ENCODE measurements at places on chromosomes 5 and 9. TPM values are rescaled to one million over a fixed set of nuclear protein-coding genes. Genes with fewer than 3 reads are reported as not detected.

Gene C9orf152
- not detected for polyA plus RNA-seq

Gene PCDHB5
- 0.32 TPM for polyA plus RNA-seq

Gene HMHB1
- polyA plus RNA-seq: not detected

Gene HTR1A
- not detected for polyA plus RNA-seq

Gene PCDHA13
- not detected for polyA plus RNA-seq

Gene PLEKHG4B
- 1.1 TPM for polyA plus RNA-seq

Gene MTAP
- polyA plus RNA-seq: 14.1 TPM

Gene DCTN4
- 28.1 TPM for polyA plus RNA-seq

Gene C5orf46
- polyA plus RNA-seq: 0.98 TPM

Gene MAMDC2
- polyA plus RNA-seq: 5.2 TPM

GRCh38 chr9:32701321-32702022, 66.0 kb upstream of the TAF1L start:
- H3K27me3 ChIP-seq: peaks cover 3% of the 10 kb centered on the region
- H3K27ac ChIP-seq: no peak overlapping the region
- no peaks in the 10 kb centered on the region for H3K36me3 ChIP-seq
- DNase-seq: peak; percentile 26

DNA sequence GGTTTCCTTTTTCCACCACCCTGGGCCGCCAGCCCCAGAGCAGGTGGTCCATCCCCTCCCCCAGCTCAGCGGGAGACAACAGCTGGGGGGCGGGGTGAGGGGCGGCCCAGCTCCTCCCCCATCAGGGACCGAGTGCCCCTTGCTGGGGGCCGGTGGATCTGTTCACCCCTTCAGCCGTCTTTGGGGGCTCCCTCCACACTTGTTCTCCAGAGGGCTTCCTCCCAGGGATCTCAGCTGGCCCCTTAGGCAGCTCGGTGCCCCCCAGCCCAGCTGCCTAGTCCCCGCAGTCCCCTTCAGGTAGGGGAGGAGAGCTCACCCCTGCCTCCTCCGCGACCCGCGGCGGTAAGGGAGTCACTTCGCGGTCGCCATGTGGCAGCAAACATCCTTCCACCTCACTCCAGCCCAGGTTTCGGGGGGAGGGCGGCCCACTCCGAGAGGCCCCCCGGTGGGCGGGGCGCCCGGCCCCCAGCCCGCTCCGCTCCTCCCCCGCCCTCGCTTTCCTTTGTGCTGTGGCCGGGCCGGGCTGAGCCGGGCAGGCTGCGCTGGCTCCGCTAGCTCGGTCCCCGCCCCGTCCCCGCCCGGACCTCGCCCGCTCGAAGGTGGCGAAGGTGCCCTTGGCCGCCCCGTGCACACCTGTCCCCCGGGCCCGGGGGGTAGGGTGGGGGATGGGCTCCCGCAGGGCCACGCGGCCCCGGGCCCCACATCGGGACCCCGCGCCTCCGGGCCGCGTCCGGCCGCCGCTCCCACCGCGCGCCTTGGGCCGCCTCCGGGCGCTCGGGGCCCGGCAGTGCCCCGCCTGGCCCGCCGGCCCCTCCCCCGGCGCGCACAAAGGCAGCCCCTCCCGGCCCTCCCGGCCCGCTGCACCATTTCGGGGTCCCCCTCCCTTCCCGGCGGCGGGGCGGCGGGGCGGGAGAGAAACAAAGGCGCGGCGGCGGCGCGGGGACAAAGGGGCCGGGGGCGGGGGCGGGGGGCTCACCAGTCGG, 683 bp downstream of the DBN1 start:
- no peak for DNase-seq
- H3K27me3 ChIP-seq: no peaks in the 10 kb centered on the region
- H3K36me3 ChIP-seq: peaks cover 23% of the 10 kb centered on the region
- H3K27ac ChIP-seq: peak overlapping the region; percentile 93
- peaks cover 47% of the 10 kb centered on the region for H3K4me1 ChIP-seq

DNA sequence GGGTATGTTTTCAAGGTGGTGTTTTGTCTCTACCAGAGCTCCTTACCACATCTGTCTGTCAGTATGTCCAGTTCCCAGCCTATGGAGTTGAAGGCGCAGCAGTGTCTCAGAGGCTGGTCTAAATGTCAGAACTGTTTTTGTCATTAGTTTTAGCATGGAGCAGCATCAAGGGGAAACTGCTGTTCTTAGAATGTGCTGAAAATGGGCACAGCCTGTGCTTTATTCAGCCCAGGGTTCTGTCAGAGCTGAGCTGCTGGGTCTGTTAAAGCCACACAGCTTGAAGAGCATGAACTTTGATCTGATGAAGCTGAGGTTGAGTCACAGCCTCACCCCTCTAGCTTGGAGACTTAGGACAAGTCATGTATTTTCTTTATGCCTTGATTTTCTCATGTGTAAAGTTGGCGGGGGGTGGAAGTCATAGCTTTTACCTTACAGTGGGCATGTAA, 71.9 kb downstream of the RALGPS1 start:
- H3K36me3 ChIP-seq: no peaks in the 10 kb centered on the region
- no peak for DNase-seq
- H3K4me3 ChIP-seq: no peak overlapping the region
- 0 out of 2 replicates have a peak, but pooled peaks cover 2% of the 10 kb centered on the region for H3K4me1 ChIP-seq
- H3K27me3 ChIP-seq: peaks cover 2% of the 10 kb centered on the region

DNA sequence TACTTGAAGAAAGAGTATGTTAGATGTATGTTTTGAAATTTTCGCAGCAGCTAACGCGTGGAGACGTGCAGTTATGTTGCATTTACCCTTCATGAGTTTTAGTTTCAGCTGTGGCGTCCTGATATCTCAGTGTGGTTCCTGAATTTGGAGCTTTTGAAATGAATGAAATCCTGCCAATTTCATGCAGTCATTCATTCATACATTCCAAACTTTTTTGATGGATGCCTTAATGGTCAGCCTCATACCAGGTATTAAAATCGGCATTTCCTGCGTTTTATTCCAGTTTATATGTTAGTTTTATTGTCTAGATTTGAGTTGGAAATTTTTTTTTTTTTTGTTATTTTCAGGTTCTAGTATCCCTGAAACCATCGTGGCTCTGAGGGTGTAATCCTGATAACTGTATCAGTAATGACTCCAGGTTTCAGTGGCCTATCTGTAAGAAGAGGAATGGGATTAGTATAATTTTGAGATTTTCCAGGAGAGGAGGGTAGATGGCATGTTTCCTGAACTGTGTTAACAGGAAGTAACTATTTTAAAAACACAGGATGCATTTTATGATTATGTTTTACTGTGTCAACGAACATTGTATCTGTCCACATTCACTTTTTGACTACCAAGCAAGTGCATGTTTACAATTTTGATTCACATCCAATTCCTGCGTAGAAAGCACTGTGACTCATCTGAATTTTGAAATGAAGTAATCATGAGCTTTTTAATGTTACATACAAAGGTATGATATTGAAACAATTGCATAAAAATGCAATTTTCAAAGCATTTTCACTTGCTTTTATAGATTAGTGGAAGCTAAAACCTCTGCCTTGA, 1.0 kb downstream of the FOCAD start:
- peak overlapping the region; percentile 60 for H3K4me3 ChIP-seq
- DNase-seq: peak; percentile 89
- no peaks in the 10 kb centered on the region for H3K36me3 ChIP-seq
- no peaks in the 10 kb centered on the region for H3K4me1 ChIP-seq

- no peaks in the 10 kb centered on the region for H3K36me3 ChIP-seq
- DNase-seq: no peak
- H3K4me1 ChIP-seq: peaks cover 8% of the 10 kb centered on the region
- H3K27ac ChIP-seq: no peak overlapping the region
Observed at GRCh38 chr5:169746147-169746694, 109.1 kb downstream of the DOCK2 start.

DNA sequence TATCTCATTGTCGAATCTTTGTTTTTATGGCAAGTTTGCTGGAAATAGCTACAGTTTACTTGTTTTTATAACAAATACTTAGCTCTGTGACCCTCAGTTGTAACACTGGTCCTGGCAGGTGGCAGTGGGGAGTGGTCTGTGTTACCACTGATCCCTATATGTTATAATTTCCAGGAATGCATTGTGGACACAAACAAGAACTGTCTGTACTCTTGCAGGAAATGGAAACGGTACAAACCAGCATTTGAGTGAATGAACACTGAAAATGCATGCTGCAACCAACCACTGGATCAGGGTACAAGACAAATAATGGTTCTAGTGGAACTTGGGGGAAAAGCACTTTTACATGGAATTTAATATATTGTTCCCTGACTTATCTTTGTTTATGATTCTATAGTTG, 66.5 kb upstream of the PJA2 start:
- H3K36me3 ChIP-seq: no peaks in the 10 kb centered on the region
- DNase-seq: no peak
- no peaks in the 10 kb centered on the region for H3K4me1 ChIP-seq
- H3K4me3 ChIP-seq: no peak overlapping the region
- no peaks in the 10 kb centered on the region for H3K27me3 ChIP-seq

- H3K27me3 ChIP-seq: no peaks in the 10 kb centered on the region
- H3K4me3 ChIP-seq: no peak overlapping the region
- no peak overlapping the region for H3K27ac ChIP-seq
Observed at GRCh38 chr5:78727786-78728761, 79.5 kb upstream of the LHFPL2 start.

GRCh38 chr5:180603076-180603594, 11.8 kb upstream of the SCGB3A1 start:
- no peak for DNase-seq
- H3K27me3 ChIP-seq: peaks cover 10% of the 10 kb centered on the region
- H3K36me3 ChIP-seq: no peaks in the 10 kb centered on the region
- H3K27ac ChIP-seq: no peak overlapping the region
- no peak overlapping the region for H3K4me3 ChIP-seq
- no peaks in the 10 kb centered on the region for H3K4me1 ChIP-seq

GRCh38 chr9:26243726-26244125, 565.5 kb upstream of the TUSC1 start:
- H3K4me3 ChIP-seq: no peak overlapping the region
- peaks cover 5% of the 10 kb centered on the region for H3K4me1 ChIP-seq
- no peaks in the 10 kb centered on the region for H3K36me3 ChIP-seq
- peak overlapping the region; percentile 78 for H3K27ac ChIP-seq
- DNase-seq: peak; percentile 85

DNA sequence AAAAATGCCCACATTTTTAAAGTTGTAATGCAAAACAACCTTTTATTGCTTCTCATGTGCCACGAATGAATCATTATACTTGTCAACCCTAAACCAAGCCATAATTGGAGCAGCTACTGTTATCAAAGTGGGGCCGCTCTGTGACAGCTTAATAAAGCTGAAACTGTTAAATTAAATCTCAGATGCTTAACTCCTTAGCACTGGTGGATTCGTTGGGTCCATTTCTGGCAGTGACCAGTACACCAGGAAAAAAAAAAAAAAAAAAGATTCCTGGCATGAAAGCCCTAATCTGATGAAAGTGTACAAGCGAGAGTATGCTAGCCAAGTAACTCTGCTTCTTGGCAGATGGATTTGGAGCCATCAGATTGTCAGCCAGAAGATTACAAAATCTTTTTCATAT, 164.8 kb downstream of the ZSWIM6 start:
- H3K27me3 ChIP-seq: no peaks in the 10 kb centered on the region
- DNase-seq: no peak
- H3K36me3 ChIP-seq: peaks cover 9% of the 10 kb centered on the region
- no peak overlapping the region for H3K4me3 ChIP-seq

GRCh38 chr9:27800692-27801370, 227.6 kb upstream of the C9orf72 start:
- DNase-seq: no peak
- H3K36me3 ChIP-seq: no peaks in the 10 kb centered on the region
- no peak overlapping the region for H3K27ac ChIP-seq

GRCh38 chr5:149147676-149148075, 6.4 kb downstream of the ABLIM3 start:
- peak; percentile 18 for DNase-seq
- no peaks in the 10 kb centered on the region for H3K27me3 ChIP-seq
- no peak overlapping the region for H3K4me3 ChIP-seq
- no peak overlapping the region for H3K27ac ChIP-seq
- H3K36me3 ChIP-seq: no peaks in the 10 kb centered on the region
- H3K4me1 ChIP-seq: peaks cover 26% of the 10 kb centered on the region

GRCh38 chr5:134787692-134788091, 29.1 kb downstream of the DDX46 start:
- DNase-seq: no peak
- H3K36me3 ChIP-seq: peaks cover 33% of the 10 kb centered on the region
- no peak overlapping the region for H3K4me3 ChIP-seq
- peaks cover 8% of the 10 kb centered on the region for H3K4me1 ChIP-seq
- no peak overlapping the region for H3K27ac ChIP-seq

GRCh38 chr5:172414531-172415361, 39.6 kb downstream of the SH3PXD2B start:
- H3K4me3 ChIP-seq: no peak overlapping the region
- H3K36me3 ChIP-seq: peaks cover 13% of the 10 kb centered on the region

DNA sequence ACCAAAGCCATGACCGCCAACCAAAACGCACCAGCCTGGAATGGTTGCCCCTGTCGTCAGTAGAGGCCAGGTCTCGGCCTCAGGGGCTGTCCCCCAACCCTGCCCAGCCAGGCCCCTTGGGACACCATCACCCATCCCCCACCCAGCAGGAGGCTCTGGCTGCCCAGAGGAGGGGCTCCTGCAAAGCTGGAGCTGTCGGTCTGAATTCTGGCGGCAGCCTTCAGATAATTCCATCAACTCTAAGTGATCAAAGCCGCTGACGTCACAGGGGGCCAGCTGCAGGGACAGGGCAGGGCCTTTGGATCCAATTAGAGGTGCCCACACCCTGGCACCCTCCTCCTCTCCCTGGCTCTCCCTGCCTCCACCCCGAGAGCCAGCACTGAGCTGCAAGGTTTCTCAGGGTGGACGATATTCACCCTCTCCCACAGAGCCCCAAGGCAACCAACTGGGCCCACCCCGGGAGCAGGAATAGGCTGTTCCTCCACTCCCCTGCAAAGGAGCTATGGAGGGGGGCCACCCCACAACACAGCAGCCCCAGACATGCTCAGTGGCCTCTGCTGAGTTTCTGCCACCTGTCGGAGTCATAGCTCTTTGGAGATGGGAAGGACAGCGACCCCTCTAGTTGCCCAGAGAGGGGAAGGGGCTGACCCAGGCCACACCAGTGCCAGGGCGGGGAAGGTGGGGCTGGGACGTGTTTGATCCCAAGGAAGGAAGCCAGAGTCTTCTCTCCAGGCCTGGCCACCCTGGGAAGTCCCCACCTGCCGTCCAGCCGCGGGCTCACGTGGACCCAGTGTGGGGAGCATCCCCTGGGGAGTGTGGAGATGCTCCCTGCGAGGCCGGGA, 78.4 kb downstream of the NTNG2 start:
- no peaks in the 10 kb centered on the region for H3K36me3 ChIP-seq
- DNase-seq: no peak
- H3K4me3 ChIP-seq: peak overlapping the region; percentile 47
- H3K27ac ChIP-seq: no peak overlapping the region

- no peaks in the 10 kb centered on the region for H3K27me3 ChIP-seq
- H3K4me1 ChIP-seq: no peaks in the 10 kb centered on the region
- no peak overlapping the region for H3K27ac ChIP-seq
- no peak overlapping the region for H3K4me3 ChIP-seq
- DNase-seq: peak; percentile 28
- H3K36me3 ChIP-seq: no peaks in the 10 kb centered on the region
Observed at GRCh38 chr5:123438902-123439301, 15.7 kb upstream of the CEP120 start.

- no peaks in the 10 kb centered on the region for H3K36me3 ChIP-seq
- H3K4me1 ChIP-seq: no peaks in the 10 kb centered on the region
- H3K4me3 ChIP-seq: no peak overlapping the region
- no peak overlapping the region for H3K27ac ChIP-seq
- no peak for DNase-seq
- H3K27me3 ChIP-seq: peaks cover 18% of the 10 kb centered on the region
Observed at GRCh38 chr5:175452166-175452565, 8.2 kb upstream of the DRD1 start.

GRCh38 chr5:74766418-74766848, 484 bp downstream of the GFM2 start:
- H3K36me3 ChIP-seq: peaks cover 4% of the 10 kb centered on the region
- peak overlapping the region; percentile 67 for H3K27ac ChIP-seq
- peak overlapping the region; percentile 82 for H3K4me3 ChIP-seq
- peak; percentile 64 for DNase-seq

Data from IMR-90 (cell line).